Upper lobe of left lung (tissue), 6 donors: ENCODE measurements at places on chromosomes 11 and 22. TPM values are rescaled to one million over a fixed set of nuclear protein-coding genes. Genes with fewer than 3 reads are reported as not detected.
A peak's percentile ranks its signal among the peaks of the same experiment; 100 is the strongest.

HORMAD2 gene
- total RNA-seq, result not detected

CASP5 gene
- total RNA-seq, result not detected

GRCh38 chr11:12835286-12835685, 161.1 kb downstream of the TEAD1 start:
- DNase-seq, result no peak

- no peak for DNase-seq
Observed at GRCh38 chr11:15742626-15743519, 613.5 kb downstream of the SOX6 start.

TMPRSS6 gene
- total RNA-seq, result 2.8 TPM

IFITM10 gene
- total RNA-seq, result 17.6 TPM

- DNase-seq, result no peak
Observed at GRCh38 chr11:118046964-118047700, 29.7 kb upstream of the TMPRSS4 start.

ZNF195 gene
- 15.7 TPM for total RNA-seq

DNA sequence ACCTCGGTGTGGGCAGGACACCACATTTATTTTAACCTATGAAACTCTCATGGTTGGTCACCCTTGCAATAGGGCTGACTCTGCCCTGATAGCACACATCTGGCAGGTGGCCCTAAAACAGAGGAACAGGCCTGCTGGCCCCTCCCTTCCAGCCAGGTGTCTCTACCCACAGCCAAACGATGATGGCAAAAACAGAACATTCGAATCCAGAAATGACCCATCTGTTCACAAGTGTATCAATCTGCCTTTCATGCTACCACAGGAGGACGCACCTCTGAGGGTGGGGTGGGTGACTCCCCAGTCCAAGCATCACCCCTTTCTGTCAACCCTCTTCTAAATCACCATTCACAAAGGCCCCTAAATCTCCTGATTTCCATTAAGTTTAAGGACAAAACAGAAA, 118.1 kb downstream of the ETS1 start:
- no peak for DNase-seq

DNA sequence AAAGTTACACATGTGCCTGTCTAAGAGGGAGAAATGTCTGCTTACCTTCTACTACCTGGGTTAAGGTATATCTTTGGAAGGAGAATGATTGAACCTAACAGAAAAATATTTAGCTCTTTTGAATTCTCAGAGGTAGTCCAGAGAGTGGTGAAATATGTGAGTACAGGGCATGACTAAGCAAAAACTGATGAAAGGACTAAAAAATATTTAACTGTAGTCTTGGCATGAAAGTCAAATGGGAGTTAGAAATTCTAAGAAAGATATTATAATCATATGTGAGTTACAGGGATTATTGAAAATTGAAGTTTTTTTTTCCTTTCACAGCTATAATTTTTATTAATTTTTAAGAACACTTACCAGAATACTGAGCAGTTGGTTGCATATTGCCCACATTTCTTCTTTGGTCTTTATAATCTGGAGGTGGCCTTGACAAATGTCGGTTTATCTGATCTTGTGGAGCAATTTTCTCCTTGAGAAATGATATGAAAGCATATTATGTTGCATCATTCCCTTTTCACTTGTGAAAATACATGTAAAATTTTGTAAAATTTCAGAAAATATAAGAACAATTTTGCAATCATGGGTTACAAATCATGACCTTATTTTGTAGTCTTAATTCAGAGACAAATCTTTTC, 61.4 kb upstream of the MTMR2 start:
- DNase-seq, result no peak

DNA sequence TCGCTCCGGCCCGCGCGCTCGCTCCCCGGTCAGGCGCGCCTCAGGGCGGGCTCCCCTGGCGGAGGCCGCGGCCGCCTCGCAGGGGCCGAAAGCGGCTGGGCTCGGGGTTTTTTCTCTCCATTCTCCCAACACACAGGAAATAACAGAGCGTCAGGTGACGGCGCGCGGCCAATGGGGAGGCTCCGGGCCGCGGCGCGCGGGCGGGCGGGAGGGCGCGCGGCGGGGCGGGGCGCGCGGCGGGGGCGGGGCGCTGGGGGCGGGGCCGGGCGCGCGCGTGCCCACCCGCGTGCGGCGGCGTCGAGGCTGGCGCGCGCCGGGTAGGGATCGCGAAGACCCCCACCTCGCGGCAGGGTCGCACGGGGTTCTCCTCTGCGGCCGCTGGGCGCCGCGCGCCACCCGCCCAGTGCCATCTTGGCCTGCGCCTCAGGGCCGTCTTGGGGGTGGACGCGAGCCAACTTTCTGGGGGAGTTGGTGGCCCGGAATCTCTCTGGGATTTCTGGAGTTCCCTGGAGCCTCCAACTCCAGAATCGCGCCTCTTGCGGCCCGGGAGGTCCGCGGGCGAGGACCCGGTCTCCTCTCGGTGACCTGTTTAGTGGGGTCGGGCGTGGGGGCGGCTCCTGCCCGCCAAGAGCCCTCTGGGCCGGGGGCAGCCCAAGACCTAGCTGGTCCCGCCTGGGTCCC, at the start of gene TCF20:
TCF20 (minus strand) TSS at position 144 of the 681 bp plus-strand sequence. CDS start 55,348 bp downstream, outside the sequence.
- DNase-seq, result peak; percentile 71

CHRM4 gene
- total RNA-seq, result 0.46 TPM

- DNase-seq, result peak; percentile 61
Observed at GRCh38 chr22:19598054-19598855, 74.0 kb upstream of the CLDN5 start.

DNA sequence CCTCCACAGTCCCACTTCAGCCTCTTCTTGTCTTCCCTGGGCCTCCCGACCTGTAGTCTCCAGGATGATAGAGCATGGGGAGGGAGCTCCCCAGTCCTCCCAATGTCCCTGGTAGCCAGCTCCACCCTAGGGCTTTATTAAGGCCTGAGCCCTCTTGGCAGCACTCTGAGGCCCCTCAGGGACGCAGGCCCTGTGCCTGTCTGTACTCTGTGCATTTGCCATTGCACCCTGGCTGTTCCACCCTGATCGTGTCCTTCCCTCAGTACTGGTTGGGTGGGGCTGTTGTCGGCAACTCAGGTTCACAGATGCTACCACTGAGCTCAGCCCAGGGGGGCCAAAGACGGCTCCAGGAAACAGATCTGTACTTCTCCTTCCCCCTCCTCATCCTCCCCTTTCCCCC, 7.2 kb downstream of the SSTR3 start:
- DNase-seq, result no peak

MRGPRX3 gene
- total RNA-seq, result not detected

GRCh38 chr11:100942016-100942415, 187.6 kb downstream of the PGR start:
- no peak for DNase-seq

ARHGAP8 gene
- 43.9 TPM for total RNA-seq

- DNase-seq, result peak; percentile 79
Observed at GRCh38 chr11:73189315-73189714, 28.8 kb upstream of the P2RY2 start.

DNA sequence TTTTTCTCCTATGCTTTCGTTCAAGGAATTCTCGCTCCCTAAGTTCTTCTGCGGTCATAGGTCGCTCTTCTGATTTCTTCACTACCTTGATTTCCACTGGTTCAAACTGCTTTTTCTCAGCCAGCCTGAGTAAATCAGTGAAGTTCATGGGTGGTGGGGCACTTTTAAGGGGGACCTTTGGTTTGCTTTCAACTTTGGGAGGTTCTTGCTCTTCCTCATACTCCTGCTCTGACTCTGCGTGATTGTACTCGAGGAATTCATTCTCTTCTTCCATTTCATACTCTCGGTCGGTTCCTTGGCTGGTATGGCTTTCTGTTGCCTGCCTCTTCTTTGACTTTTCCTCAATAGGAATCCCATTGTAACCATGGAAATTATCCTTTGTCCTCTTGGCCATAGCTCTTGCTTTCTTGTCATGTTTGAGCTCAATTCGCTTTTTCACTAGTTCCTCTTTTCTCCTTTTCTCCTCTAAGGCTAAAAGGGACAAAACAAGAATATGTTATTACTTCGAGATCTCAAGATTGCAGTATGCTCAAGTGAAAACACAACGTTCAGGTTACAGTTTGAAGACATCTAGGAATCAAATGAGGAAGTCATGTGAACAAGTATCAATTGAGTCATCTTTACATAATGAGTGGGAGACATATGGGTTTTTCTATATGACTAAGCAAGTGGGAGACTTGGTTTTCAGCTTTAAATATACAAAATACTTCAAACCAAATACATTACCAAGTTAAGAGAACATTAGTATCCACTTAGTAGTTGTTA, 16.2 kb downstream of the MISFA start:
- DNase-seq, result no peak

GRCh38 chr11:19229671-19230070, 11.1 kb downstream of the E2F8 start:
- no peak for DNase-seq

SLC29A2 gene
- 8.3 TPM for total RNA-seq

DNA sequence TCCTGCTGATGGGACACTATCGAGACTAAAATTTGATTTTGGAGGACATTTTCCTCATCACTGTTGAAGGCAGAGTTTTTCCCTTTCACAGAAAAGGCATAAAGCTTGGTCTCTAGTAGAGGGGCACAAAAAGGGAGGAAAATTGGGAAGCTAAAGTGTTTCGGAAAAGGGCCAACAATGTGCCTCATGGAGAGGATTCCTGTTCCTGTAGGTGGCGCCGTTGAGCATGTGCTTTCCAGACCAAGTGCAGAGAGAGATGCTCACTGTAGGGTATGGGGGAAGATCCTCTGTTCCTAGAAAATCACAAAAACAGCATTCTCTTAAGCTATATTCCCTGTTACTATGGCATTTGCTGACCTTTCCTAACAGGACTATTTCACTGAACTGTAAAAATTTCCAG, 18.4 kb upstream of the OR4C5 start:
- no peak for DNase-seq

DNA sequence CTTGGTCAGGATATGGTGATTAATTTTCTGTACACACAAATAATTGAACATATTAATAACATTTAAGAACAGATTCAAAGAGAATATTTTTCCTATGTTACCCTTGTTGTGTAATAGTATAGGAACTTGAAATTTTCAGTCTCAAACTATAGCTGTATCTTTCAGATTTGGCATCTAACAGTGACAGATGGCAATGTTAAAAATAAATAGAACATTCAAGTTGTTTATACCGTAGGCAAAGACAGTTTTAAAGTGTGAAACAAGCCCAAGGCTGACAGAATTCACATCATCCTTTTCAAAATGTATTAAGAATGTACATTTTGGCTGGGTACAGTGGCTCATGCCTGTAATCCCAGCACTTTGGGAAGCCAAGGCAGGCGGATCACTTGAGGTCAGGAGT, 92.6 kb upstream of the TP53AIP1 start:
- no peak for DNase-seq

PHOX2A gene
- total RNA-seq, result not detected

DNA sequence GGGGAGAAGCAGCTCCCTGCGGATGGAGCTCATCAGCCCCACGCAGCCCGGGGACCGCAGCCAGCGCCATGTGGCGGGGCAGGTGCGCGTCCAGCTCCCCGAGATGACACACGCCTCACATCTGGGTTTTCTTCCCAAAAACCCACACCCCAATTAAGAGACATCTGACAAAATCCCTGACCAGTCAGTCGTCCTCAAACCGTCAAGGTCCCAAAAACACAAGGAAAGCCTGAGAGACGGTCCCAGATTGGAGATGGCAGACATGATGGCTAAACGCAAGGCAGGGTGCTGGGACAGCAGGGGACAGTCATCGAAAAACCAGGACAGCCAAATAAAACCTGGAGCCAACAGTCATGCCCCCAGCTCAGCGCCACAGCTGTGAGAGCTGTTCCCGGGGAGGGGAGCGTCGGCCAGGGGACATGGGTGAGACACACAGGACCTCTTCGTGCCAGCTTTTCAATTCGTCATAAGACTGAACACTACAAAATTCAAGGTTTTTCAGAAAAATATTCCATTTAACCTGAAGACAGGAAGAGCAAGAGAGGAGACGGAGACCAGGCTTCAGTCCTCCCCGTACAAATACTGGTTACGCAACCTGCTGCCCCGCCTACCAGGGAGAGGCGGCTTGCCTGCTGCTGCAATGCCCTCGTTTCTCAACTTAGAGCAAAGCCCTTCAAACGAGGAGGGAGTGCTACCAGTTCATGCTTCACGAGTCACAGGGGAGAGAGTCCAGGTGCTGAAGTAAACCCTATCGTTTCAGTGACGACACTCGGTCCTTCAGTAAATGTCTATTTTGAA, 10.5 kb downstream of the TOLLIP start:
- peak; percentile 78 for DNase-seq

DNA sequence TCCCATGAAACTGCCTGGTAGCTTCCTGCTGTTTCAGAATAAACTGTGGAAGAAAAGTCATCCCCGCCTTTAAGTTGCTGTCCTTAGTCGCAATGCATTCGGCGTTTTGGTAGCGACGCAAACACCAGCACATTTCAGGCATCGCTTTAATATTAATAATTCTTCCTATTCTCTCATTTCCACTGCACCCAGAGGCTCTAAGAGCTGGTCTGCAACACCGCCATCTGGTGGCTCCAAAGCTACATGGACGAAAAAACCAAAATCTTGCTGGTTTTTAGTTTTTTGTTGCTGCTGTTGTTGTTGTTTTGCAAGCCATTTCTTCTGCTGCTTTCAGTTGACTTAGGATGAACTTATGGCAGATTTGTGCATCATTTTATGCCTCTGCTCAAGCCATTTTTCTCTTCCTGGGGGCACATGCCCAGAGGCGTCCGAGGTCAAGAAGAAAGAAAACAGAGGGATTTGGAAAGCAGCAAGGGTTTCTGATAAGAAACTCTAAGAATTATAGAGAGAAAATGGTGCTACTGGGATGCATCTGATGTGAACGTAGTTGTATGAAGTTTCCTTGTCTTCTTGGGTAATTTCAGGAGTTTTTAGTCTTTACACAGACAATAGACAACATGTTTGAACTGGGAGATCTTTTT, 345.4 kb upstream of the KIRREL3 start:
- DNase-seq, result no peak

HTR3B gene
- total RNA-seq, result not detected

LRRC75B gene
- 11.6 TPM for total RNA-seq

GRCh38 chr11:9616858-9617257, 43.4 kb downstream of the WEE1 start:
- DNase-seq, result no peak

- no peak for DNase-seq
Observed at GRCh38 chr11:75233754-75234172, 6.8 kb upstream of the TPBGL start.

- peak; percentile 62 for DNase-seq
Observed at GRCh38 chr11:73143126-73143838, 1.2 kb upstream of the FCHSD2 start.

DNA sequence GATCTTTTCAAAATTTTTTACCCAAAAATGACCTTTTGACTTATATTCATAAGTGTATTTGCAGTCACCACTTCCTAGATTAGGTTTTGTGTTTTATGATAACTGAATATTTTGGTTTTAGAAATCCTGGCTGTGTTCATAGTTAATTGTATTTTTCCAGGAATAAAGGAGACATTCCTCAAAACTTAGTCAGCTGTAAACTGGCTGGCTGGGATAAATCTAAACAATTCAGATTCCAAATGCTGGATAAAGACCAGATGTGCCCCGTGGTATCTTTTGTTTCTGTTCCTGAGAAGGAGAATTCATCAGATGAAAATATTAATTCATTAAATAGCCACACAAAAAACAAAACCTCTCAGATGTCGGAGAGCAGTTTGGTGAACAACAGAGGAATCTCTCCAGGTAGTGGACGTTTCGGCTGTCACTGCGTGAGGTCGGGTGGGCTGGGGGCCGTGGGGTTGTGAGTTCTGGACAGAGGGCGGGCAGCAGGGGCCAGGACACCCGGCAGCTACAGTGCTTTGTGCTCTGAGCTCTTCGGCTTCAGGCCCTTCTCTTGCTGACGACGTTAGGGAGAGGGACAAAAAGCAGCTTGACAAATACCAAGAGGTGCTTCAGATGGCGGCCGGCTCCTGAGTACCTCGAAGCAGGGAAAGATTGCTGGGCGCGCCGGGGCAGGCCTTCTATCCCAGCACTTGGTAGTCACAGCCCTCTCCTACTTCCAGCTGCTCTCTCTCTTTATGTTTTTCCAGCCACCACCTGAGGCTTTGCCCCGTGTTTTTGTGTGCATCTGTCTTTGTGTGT, 24.6 kb downstream of the MOV10L1 start:
- no peak for DNase-seq

OR8B12 gene
- not detected for total RNA-seq
